Activated naive CD8-positive, alpha-beta T cell treated with anti-CD3 and anti-CD28 coated beads, Interleukin-2, amount 10 ng/mL, durations not matched to agents 7 days and 5 days (primary cell): ENCODE measurements at places on chromosomes 16 and 17. TPM values are rescaled to one million over a fixed set of nuclear protein-coding genes. Genes with fewer than 3 reads are reported as not detected.

DNA sequence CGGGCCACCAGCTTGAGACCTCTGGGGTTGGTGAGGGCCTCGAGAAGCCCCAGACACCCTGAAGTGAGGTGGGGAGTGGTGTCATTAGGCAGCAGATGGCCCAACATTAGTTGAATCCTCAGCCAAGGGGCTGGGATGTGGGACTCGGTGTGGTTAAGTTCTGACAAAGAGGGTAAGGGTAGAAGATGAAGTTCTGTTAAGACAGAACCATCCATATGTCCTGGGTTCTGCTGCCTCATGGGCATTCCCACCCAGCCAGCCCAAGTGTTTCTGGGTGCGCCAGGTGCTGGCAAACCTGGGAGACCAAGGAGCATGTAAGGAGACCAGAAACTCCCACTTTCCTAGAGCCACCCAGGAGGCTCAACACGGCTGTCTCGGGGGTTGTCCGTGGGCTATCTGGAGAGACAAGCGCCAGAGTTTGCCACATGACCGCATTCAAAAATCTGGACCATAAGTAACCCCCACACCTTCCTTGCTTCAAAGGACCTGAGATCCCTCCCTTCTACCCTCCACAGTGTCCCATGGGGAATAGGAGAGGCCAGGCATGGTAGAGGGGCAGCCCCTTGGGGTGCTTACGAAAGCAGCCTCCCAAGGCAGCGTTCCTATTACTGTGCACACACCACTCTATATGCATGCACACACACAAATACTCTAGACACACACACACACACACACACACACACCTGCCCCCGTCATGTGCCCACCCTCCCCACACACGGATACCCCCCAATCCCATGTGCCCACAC is 128.7 kb downstream of the C16orf78 start:
- peak; percentile 5 for DNase-seq

GRCh38 chr17:8122422-8122923 is 1.4 kb downstream of the HES7 start:
- no peak for DNase-seq

GRCh38 chr16:81739503-81739902 is 39.6 kb upstream of the PLCG2 start:
- DNase-seq, result no peak

GRCh38 chr16:57240851-57241250 is 4.2 kb upstream of the ARL2BP start:
- DNase-seq, result no peak

DNA sequence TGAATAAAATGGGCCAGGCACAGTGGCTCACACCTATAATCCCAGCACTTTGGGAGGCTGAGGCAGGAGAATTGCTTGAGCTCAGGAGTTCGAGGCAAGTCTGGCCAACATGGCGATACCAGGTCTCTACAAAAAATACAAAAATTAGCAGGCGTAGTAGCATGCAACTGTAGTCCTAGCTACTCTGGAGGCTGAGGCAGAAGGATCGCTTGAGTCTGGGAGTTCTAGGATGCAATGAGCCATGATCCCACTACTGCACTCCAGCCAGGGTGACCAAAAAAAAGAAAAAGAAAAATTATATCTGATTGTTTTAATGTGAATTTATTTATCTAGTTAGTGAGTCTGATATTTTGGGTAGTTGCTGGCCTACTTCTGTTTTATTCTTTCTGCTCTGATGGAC is 7.0 kb downstream of the IL34 start:
- no peak for DNase-seq

GRCh38 chr17:81311946-81312345 is 16.8 kb upstream of the SLC38A10 start:
- no peak for DNase-seq

- DNase-seq, result no peak
These were observed 24.0 kb upstream of the GRIN2A start for GRCh38 chr16:10206215-10206614.

Gene AANAT
- not detected for total RNA-seq

Gene PRPSAP2
- 63.4 TPM for total RNA-seq
